ENCODE measurements at places on chromosomes 6 and 20.

DNA sequence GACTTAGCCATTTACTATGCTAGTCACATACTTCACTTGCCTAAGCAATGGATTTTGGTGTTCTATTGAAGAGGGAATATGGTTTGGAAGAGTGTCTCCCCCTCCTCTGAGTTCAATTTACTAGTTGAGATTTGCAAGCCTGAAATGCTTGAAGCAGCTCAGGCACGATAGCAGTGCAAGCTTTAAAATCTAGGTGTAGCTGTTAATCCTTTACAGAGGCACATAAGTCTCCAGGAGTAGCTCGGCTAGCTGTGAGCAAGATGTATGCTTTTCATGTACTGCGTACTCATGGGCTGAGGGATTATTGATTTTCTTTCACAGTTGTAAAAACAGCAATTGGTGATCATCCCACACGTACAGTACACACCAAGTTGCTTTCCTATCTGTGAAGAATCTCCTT, 726 bp downstream of the FLRT3 start:
- DNase-seq = no peak

GRCh38 chr6:107620732-107621131, 130.8 kb downstream of the SOBP start:
- DNase-seq = no peak

DNA sequence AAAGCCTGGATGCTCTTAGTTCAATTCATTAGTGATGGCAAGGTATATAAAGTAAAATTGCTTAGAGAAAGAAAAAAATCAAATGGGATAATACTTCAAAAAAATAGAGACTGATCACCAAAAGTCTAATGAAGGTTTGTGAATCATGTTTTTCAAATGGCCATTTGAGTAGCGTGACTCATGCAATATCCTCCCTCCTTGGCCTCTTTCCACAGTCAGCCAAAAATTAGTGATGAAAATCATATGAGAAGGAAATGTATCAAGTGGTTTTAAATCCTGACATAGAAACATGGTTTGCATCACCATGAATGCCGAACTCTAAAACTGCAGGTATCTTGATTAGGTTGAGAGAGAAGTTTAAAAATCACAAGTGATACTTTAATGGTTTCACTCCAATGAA, 1.2 kb upstream of the COL19A1 start:
- DNase-seq = no peak

DNA sequence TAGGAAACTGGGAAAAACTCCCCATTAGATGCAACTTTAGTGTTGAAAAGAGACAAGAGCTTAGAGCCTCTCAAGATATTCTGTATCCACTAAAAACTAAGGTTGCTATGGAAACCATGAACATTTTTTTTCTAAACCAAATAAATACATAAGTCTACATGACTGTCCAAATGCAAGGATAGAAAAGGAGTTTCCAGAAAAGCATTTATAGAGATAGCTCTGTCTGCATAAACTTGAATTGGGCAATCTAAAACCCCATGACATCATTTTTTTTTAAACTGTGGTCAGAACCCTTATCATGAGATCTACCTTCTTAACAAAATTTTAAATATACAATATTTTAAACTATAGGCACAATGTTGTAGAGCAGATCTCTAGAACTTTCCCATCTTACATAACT, 36.4 kb upstream of the FAM83B start:
- DNase-seq = no peak

DNA sequence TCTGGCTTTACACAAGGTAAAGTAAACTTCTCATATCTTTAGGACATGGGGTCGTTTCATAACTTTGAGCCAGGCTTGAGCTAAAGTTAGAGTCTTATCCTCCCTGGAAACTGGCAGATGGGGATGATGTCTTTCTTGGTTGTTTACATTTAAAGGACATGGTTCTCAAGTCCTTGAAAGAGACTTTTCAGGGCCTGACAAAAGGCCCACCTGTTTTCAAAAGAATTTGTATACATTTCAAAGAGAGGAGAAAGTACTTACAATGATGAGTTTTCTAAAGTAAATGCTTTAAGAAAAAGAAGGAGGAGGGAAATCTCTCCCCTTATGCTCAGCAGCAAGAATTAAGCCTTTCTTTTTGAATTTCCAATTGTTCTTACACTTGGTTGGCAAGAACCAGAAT, 45.7 kb upstream of the TINAG start:
- DNase-seq = no peak

DNA sequence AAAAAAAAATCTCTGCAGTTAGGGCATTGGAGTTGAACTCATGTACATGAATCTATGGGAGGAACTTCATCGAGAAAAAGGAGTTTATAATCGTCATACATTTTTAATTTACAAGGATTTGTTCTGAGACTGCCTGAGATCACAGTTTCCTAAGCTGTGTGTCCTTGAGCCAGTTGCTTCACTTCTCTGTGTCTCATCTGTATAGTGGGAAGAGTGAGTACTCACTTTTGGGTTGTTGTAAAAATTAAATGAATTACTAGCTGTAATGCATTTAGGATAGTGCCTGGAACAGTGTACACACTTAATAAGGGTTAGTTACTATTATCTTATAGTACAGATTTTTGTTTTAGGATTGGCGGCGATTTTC, 42.5 kb downstream of the EYA2 start:
- no peak for DNase-seq

GRCh38 chr6:45533386-45533785, 155.7 kb upstream of the SUPT3H start:
- DNase-seq = no peak

DNA sequence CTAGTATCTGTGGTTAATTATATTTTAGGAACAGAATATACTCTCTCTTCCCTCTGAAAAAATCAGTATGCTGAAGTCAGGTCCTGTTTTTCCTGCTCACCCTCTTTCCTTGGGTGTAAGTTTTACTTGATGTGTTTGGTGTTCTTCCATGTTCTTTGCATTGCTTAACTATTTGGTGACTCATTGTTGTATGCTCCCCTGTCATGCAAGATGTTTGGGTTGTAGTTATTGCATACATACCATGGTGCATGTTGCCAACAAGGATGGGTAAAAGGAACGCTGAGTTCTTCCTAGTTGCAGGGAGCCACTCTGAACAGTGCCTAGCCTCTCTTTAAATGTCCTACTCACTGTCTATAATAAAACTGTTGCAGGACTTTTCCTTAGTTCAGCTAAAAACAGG, 207.9 kb upstream of the LAMP5 start:
- DNase-seq = no peak

GRCh38 chr20:32050851-32051556, 1.0 kb upstream of the HCK start:
- DNase-seq = no peak

DNA sequence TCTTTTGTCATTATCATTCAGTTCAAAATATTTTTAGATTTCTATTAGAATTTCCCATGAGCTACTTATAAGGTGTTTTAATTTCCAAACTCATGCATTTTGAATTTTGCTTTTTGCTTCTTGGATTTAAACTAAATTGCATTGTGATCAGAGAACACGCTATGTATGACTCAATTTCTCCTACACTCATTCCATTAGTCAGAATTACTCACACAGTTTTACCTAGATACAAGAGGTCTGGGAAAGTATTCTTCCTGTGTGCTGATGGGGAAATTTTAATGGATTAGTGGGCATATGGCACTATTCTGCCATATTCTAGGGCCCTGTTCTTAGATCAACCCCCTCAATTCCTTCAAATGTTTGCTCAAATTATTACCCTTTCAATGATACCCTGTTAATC, 49.9 kb upstream of the BMP5 start:
- DNase-seq = no peak

DNA sequence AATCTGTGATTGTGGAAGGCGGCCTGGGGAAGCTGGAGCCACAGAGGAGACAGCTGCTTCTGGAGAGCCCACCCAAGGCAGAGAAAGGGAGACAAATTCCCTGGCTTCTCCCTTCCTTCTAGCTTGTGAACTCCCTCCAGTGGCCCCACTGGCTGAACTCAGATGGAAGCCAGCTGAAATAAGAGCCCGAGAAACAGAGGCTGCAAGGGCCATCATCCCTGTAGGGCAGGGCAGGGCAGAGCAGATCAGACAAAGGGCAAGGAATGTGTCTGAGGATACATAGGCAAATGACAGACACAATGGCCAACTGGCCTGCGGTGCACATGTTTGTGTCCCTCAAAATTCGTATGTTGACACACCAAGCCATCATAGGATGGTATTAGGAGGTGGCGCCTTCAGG, 25.3 kb downstream of the MDFI start:
- DNase-seq = no peak

- DNase-seq = no peak
Observed at GRCh38 chr20:51953731-51954340, 151.5 kb upstream of the SALL4 start.

DNA sequence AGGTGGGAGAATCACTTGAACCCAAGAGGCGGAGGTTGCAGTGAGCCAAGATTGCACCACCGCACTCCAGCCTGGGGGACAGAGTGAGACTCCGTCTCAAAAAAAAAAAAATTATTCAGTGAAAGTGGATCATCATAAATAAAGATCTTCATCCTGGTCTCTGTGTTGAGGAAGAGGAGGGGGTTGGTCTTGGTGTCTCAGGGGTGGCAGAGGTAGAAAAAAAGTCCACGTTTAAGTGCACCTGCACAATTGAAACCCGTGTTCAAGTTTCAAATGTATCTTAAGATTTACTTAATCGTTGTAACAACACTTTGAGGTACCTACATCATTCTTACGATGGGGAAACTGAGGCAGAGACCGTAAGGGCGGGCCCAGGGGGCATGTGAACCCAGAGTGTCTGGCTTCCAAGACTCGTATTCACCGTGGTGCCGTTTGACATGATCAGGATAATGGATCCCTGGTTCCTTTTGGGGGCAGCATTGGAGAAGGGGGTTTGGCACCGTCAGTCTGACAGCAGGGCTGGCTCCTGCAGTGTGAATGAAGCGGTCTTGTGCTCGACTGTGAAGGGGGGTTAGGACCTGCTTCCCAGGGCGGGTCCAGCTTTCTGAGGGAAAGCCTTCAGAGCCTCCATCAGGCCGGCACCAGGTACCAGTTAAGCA, 32.9 kb upstream of the ID1 start:
- no peak for DNase-seq

- no peak for DNase-seq
Observed at GRCh38 chr6:167392631-167393316, 67.9 kb downstream of the TTLL2 start.

DNA sequence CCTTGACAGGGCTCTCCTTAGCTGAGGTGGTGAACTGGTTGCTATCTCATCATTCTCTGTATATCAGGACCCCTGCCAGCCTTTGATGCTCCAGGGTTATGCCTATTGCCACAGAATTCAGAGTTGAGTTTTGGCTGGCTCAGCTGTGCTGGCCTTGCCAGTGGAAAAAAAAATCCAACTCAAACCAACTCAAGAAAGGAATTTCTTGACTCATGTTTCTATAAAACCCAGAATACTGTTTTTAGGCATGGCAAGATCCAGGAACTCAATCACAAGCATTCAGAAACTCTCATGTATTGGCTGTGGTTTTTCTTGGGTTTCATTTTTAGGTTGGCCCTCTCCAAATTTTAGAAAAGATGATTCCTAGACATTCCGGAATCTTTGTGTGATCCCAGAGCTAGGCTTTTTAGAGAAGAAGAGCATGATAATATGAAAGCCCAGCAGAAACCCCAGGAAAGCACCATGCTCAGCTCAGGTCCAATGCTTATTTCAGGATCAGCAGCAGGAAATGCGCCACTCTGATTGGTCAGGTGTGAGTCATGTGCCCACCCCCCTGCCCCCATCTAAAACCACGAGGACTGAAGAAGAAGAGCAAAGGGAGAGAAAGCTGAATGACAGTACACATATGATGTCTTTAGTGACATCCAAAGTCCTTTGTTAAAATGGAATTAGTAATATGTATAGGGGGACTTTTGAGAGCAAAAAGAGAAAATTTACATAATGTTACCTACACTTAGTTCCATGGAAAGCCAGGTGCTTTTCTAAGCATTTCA, 122.9 kb downstream of the RNF144B start:
- no peak for DNase-seq

DNA sequence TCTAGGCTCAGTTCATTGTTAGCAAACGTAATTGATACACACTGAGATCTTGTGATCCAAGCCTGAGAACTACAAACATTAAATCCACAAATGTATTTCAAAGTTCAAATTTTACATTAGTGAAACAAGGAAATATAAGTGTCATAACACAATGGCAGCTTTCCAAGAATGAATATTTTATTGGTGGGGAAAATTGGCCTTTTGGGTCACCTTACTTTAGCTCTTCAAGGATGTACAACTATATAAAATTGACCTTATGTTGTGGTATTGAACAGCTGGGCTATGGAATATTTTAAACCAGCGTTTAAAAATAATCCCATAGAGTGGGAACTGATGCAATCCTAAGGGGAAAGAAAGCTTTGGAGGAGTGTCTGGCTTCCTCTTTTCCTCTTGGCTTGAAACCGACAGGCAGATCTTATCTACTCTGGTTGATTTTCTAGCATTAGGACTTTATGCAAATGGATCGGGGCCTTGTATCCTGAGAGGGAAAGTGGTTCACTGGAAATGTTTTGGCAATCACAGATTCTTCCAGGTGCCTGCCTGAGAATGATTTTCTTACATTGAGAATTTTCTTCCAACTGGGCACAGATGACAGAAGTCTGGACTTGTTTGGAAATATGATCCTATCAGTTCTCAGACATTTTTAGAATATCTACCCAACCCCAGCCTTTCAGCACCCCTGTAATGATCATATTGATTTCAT, 184.8 kb upstream of the ECI2 start:
- no peak for DNase-seq

GRCh38 chr6:90078513-90079289, 184.4 kb downstream of the GJA10 start:
- peak; percentile 52 for DNase-seq

GRCh38 chr20:8431538-8432434, 299.7 kb downstream of the PLCB1 start:
- DNase-seq = no peak

GRCh38 chr6:19337101-19337500, 500.1 kb upstream of the ID4 start:
- DNase-seq = no peak

DNA sequence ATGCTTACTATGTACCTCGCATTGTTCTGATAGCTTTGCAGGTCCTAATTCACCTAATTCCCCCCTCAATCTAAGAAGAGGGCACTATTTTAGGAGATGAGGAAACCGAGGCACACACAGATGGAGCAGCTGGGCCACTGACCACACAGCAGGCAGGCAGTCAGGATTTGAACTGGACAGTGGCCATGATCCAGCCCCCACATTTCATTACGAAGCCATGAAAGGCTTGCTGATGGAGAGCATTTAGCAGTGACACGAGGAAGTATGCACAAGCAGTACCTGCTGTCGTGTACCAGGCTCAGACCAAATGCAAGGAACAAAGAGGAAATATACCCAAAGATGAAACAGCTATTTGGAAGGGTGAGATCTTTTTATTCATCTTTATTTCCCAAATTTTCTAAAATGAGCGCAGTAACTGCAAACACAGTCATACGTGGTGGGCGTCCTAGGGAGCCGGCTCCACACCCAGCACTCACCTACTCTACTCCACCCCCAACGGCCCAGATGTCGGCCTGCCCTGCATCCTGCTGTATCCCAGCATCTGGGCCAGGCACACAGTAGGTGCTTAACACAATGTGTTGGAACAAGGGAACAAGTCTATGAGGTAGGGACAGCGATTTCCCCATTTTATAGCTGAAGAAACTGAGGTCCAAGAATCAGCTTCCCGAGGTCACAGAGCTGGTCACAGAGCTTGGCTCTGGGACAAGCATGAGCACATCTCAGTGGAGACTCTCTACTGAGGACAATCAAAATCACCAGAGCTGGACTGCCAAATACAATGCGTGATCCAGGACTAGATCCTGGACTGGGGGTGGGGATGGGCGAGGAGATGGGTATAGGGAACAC, 15.0 kb downstream of the PREX1 start:
- DNase-seq = no peak
